ENCODE measurements at places on chromosomes 3 and 15.

- DNase-seq = no peak
These were observed 33.4 kb upstream of the CTDSPL2 start for GRCh38 chr15:44394062-44394461.

- DNase-seq = no peak
These were observed 19.0 kb upstream of the AGBL1 start for GRCh38 chr15:86060674-86061073.

- DNase-seq = no peak
These were observed 34.3 kb upstream of the APH1B start for GRCh38 chr15:63243101-63243500.

DNA sequence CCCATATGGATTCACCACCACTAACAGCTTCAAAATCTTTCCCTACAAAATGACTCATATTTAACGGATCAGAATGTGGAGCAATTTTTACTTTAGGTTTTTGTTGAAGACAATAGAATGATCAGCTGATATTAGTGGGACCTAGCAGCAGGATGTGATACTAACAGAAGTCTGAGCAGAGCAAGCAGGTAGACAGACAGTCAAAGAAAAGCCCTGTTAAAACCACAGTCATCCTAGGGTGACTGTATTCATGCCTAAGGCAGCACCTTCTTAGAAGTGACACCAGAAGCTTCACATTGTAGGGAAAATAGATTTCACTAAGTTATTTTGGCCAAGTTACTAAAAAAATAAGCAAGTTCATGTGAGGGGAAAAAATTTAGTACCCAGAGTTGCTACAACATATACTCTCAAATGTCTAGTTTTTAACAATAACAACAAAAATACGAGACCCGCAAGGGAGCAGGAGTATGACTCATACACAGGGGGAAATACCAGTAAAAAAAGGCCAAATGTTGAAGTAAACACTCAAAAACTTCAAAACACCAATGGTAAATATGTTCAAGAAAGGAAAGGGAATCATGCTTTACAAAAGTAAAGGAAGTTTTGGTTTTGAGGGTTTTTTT lies 590.9 kb downstream of the EPHA3 start:
- DNase-seq = no peak

DNA sequence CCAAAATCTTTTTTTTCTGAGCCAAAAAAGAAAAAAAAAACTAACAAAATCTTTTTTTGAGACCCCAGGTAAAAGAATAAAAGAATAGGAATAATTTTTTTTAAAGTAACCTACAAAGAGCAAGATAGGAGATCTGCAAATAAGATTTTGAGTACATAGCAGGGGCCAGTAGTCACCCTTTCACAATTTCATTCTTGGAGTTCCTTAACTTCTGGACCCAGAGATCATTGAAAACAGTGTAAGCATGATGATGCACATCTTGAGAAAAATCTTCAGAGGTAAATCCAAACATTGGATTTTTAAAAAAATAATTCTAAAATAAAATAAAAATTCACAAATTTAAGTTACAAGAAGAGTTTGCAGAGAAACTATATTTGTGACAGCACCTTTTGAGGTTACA lies 18.8 kb downstream of the TFRC start:
- DNase-seq = no peak

Data from K562 (cell line).